Tongue (tissue), 3 donors: ENCODE measurements at places on chromosomes 12 and 14. TPM values are rescaled to one million over a fixed set of nuclear protein-coding genes. Genes with fewer than 3 reads are reported as not detected.

DNA sequence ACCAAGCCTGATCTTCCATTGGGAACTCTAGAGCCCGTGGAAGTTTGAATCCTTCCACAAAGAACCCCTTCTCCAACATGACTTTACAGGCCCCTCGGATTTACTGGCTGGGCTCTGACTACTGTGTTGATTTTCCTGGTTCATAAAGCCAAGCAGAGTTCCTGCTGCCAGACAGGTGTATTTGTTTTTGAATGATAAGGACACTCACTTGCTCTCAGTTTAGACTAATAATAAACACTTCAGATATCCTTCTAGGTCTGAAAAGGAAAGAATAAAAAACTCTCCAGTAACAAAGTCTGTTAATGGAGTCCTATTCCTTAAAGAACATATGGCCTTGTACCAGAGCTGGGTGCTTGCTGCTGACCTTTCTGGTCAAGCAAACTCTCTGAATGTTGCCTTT is 31.0 kb downstream of the SIX1 start:
- no peak for DNase-seq

DNA sequence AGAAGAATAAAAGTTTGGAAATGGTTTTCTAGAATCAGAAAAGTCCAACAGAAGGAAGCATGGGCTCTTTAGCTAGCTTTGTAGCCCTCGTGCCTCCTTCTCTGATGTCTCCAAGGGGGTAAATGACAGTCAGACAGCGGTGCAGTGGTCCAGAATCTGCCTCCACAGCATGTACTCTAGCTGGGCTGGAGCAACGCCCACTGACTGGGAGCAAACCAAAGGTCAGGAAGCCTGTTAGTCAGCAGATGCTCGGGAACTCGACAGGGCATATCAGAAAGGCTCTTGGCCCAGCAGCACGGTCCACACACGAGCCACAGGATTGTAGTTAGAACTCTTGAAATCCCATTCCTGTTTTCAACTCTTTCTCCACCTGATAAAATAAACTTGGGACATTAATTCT is 164.3 kb downstream of the GRIN2B start:
- DNase-seq = no peak

DNA sequence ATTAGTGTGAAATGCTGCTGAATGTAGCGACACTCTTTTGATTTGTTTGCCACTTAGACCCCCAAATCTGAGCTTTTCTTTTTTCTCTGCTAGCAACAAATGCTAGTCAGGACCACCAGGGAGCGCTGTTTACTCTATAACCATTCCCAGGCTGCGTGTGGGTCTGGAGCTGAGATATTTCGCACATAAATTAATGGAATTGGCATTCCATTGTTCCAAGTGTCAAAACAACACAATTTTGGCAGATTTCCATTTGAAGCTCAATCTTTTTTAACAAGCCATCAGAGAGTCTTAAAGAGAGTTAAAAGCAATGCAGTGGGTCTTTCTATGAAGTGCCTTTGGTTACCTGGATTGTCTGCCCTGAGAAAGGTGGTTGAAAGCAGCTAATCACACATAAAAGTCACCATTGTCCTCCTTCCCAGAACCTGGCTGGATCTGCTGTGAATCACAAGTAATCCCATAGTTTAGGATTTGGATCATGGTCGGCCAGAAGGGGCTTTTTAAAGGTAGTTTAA is 7.4 kb upstream of the TMEM132C start:
- peak; percentile 82 for DNase-seq

GRCh38 chr14:102066041-102066451 is 20.8 kb downstream of the HSP90AA1 start:
- no peak for DNase-seq

DNA sequence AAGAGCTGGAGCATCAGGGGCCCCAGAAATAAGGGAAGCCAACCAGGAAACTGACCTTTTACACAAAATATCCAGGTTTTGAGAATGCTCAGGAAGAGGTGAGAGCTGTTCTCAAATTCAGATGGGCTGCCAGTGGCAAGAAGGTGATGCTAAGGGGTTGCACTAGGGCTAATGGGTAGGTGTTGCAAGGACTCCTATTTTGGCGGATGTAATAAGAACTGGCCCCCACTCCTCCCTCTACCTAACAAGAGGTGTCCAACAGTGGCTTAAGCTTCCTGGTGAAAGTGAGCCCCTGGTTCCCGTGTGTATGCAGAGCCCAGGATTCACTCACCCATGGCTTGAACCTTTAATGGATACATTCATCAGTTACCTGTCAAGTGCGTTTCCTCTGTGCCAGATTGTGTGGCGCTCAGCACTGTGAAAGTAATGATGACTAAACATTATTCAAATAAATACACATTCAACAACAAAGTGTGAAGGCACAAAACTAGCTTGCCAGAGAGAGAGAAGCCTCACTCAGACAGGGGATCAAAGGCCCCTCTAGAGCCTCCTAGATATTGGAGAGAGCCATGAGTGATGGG is 705 bp upstream of the CHGA start:
- DNase-seq = no peak

- no peak for DNase-seq
Observed at GRCh38 chr12:72511498-72511897, 239.3 kb downstream of the TRHDE start.

- DNase-seq = no peak
Observed at GRCh38 chr12:106284358-106285105, 18.0 kb upstream of the TCP11L2 start.

DTX1 gene
- total RNA-seq = 10.9 TPM

SDSL gene
- 0.31 TPM for total RNA-seq

SIX6 gene
- not detected for total RNA-seq

ETV6 gene
- total RNA-seq = 11.9 TPM

AKAP6 gene
- 230 TPM for total RNA-seq

FERMT2 gene
- 124 TPM for total RNA-seq

KHNYN gene
- 56.6 TPM for total RNA-seq

PRKD1 gene
- 19.2 TPM for total RNA-seq
